ENCODE measurements at places on chromosomes 1 and 21.
A peak's percentile ranks its signal among the peaks of the same experiment; 100 is the strongest.

DNA sequence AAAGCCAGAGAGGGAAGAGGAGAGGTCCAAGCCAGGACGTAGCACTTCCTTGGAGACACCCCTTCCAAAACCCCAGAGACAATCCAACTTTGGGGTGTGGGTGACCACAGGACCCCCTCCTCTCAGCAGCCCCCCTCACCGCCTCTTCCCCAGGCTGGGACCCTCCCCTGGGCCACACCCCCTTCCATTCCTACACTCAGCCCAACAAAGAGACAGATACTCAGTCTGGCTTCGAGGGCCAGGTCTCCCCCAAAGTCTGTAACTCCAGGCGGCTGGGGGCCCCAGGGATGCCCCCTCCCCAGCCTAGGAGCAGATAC, 1.4 kb downstream of the MEX3A start:
- DNase-seq: no peak

DNA sequence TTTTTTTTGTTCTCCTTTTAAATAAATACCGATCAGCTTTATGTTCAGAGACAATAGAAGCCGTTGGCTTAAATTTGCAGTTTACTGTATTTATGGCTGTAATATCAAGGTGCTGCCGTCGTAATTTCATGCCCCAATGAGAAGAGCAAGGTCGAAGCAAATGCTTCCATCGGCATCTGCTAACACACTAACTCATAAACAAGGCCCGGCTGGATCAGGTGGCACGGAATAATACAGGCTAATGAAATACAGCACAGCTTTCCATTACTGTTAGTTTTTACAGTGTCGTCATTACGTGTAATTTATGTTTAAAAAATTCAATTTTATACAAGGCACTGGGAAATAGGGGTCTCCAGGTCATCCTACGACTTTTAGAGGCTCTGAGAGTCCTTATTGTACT, 119.0 kb downstream of the PEX14 start:
- no peak for DNase-seq

DNA sequence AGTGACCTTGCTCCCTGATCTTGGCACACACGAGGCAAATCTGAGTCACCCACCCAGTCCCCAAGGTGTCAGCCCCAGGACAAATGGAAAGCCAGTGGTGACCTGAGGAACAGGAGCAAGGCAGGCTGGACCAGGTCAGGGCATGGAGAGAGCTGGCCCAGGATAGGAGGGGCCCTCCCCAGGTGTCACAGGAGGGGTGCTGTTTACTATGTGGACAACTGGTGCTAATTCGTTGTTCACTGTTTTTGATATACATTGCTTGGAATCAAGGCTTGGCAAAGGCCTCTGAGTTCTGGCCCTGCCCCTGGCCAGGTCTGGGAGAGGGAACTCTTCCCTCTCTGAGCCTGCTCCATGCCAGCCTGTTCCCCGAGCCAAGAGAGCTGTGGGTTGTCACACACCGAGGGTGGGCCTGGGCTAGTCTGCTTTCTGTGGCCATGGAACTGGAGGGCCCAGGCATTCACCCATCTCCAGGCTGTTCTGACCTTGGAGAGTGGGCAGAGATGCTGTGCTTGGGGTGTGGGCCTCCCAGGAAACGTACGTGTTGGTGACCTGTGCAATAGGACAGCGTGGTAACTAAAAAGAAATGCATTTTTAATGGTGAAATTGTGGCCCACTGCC, 41.8 kb downstream of the CRYAA start:
- DNase-seq: no peak

GRCh38 chr1:25922971-25923552, 16.8 kb upstream of the STMN1 start:
- peak; percentile 3 for DNase-seq

GRCh38 chr1:16172964-16173446, 17.1 kb upstream of the EPHA2 start:
- DNase-seq: no peak

DNA sequence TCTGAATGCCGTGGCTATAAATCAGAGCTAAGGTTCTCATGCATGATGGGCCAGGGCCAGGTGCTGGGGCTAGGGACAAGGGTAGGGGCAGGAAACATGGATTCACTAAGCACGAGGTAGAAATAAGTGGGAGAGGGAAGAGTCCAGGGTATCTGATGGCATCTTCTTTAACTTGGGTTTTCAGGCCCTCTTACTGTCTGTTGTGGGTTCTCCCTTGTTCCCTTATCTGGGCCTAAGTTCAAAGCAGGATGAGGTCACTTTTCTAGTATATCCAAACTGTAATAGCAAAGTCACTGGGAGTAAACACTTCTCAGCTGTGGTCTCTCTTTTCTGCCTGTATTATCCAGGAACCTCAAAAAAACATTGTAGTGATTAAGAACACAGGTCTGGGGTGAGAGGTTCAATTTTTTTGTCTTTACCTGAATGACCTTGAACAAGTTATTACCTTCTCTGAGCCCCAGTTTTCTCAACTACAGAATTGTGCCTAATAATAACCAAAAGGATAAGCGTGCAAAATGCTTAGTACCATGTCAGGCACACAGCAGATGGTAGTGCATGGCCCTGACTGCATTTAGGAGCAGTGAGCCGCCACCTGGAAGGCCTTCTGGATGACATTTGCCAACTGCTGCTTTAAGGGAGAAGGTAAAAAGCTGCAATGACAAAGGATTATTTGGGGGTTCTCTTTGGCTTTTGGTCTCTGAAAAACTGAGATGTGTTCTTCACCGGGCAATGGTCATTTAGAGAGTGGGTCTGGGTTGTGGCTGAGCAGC, 53.6 kb upstream of the A3GALT2 start:
- DNase-seq: no peak

DNA sequence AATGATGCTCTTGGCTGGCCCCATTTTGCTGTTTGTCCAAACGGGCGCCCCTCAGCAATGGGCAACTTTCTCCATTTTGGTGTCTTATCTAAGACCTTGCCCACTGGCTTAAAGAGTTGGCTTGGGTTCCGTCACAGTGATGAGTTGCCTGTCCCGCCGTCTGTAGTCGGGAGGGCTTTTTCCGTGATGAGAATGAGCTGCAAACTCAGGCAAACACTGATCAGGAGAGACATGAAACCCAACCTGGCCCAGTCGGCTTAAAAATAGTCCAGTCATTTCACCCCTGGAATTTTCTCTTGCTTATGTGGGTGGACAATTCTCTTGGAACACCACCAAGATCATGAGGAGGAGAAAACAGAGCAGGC, 79.3 kb downstream of the ST6GALNAC3 start:
- no peak for DNase-seq

DNA sequence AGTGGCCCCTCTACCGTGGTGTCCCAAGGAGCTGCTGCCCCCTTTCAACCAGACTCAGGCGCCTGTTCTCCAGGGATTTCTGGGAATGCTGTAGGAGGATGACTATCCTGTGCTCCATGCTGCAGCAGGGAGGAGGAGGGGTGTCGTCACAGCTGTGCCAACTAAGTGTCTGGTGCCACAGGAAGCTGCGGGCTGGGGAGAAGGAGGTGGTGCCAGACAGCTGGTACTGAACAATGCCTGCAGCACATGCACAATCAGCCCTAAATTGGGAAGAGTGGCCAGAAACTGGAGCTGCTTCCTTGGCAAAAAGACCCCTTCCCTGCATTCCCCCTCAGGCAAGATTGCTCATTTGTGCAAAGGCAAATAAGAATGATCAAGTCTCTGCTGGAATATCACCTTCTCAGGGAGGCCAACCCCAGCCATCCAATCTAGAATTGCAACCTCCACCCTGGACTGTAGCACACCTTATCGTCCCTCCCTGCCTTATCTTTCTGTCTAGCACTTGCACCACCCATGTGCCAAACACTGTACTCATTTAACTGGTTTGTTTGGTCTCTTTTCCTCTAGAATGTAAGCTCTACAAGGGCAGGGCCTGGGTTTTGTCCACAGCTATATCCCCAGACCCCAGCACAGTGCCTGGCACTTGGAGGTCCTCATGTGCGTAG, 33.3 kb downstream of the LAMB3 start:
- DNase-seq: no peak

GRCh38 chr21:15543473-15543872, 186.3 kb upstream of the USP25 start:
- no peak for DNase-seq

- DNase-seq: no peak
Measured at GRCh38 chr1:33029209-33029608, 7.5 kb downstream of the AK2 start.

- no peak for DNase-seq
Measured at GRCh38 chr1:40679165-40679953, 12.1 kb upstream of the NFYC start.

GRCh38 chr1:166971252-166971651, 4.1 kb downstream of the ILDR2 start:
- DNase-seq: no peak

DNA sequence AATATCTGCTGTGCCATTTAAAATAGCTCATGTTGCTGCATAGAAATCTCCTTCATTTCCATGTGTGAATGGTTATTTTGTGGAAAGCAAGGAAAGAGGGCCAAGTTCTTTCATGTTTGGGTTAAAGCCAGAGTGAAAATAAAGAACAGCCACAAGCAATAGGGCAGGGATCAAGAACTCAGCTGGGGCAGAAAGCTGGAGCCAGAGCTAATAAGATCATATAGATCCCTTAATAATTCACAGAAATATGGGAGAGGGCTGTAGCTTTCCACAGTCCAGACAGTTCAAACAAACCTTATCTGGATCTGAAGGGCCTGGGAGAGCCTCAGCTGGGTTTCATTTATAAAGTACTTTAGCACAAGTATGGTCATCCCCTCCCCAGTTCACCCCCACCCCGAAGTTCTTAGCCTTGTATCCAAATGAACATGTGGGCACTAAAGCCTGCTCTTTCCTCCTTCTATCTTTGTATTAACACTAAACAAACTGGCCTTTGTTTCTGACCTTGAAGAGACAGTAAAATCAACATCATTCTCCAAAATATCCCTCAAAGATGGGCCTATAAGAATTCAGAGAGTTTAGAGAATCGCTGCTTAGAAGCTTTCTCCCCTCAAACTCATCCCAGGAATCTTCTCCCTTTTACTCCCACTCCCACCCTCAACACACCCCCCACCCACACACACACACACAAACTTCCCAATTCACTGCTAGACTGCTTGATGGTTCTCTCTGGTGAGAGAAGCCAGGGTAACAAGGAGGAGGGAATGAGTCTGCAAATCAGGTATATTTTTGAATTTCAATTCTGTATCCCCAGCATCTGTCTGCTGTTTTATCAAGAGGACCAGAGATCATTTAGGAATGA, 41.7 kb downstream of the UTP25 start:
- no peak for DNase-seq

DNA sequence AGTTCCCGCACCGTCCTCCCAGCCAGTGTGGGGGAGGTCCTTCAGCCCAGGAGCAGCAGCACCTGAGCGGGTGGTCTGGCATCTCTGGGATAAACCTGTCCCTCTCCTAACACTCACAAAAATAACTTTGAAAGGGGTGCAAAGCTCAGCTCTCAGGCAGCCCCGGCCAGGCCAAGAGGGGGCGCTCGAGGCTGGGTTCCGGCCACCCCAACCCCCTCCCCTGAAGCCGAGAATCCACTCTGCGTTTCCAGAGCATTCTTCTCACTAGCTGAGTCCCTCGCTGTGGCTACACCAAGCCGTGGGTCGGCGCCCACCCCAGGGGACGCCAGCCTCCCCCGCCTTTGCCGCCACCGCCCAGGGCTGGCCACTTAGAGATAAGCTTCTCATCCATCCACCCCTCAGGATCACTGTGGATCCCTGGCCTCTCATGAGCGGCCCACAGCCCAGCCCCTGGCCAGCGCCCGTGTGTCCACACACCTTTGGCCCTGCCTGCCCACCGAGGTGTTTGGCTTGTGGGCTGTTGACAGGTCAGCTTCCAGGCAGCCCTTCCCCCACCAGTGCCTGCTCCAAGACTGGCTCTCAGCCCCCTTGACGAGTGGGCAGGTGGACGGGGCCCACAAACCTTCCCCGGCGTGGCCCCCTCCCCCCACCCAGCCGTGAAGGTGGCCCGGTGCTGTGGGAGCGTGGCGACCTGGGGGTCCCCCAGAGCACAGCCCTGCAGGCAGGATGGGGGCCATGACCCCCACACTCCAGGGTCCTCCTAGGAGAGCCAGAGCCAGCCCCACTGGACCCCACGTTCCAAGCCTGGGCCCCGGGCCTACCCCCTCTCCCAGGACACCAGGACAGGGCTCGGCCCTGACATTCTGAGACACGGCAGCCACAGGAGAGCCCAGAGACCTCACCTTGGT, 1.9 kb downstream of the FTCD start:
- DNase-seq: no peak

GRCh38 chr1:181140398-181140797, 51.9 kb downstream of the IER5 start:
- DNase-seq: no peak

Measured in CD8-positive, alpha-beta memory T cell (primary cell).